Activated naive CD8-positive, alpha-beta T cell treated with anti-CD3 and anti-CD28 coated beads, Interleukin-2, amount 10 ng/mL, durations not matched to agents 7 days and 5 days (primary cell): ENCODE measurements at places on chromosomes 1 and 21. TPM values are rescaled to one million over a fixed set of nuclear protein-coding genes. Genes with fewer than 3 reads are reported as not detected.

GRCh38 chr1:177794376-177794991 is 175.4 kb downstream of the SEC16B start:
- no peak for DNase-seq

DNA sequence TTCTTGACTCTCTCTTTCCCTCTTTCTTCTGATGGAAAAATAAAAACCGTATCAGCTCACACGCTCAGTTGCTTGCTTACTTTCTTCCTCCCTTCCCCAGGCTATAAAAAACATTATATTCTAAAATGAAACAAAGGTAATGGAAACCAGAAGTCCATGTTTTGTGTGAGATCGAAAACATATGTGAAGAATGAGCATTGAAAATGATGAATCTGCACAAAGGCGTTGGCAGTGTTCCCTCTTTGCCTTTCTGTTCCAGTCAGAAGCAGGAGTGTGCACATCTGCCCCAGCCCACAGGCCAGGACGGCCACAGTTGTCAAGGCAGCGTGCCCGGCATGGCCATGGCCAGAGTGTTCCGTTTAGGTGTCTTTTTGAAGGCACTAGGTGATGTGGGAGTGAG is 185.3 kb upstream of the USP24 start:
- DNase-seq, result no peak

CAPN8 gene
- 0.28 TPM for total RNA-seq

GRCh38 chr1:25844536-25845337 is 14.5 kb downstream of the AUNIP start:
- DNase-seq, result no peak

DNA sequence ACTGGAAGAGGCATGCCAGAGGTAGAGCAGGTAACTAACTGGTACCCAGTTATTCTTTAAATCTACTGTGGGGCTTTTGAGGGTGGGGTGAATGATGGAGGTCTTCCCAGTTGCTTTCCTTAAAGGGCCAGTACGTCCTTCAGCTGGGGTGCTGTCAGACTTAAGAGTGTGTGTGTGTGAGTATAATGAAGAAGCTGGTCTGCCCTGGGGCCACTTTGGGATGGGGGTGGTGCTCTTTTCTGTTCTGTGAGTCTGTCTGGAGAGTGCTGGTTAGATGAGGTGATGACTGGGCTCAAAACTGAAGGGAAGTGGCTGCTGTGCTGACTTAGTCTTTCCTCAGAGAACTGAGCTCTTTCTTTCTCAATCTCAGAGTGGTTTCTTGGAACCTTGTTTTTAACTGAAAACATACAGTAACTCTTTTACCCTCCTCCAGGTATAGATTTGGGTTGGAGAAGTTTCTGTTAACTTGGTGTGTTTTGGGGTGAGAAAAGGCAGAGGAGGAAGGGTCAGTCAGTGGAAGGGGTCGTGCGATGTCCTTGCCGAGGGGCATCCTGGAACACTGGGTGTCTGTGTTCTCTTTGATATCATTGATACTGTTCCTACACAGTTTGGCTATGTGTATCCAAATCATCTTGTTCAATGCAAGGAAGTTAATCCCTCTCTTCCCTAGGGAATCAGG is 746 bp downstream of the MACF1 start:
- DNase-seq, result peak; percentile 56

LAPTM5 gene
- 474 TPM for total RNA-seq

DNA sequence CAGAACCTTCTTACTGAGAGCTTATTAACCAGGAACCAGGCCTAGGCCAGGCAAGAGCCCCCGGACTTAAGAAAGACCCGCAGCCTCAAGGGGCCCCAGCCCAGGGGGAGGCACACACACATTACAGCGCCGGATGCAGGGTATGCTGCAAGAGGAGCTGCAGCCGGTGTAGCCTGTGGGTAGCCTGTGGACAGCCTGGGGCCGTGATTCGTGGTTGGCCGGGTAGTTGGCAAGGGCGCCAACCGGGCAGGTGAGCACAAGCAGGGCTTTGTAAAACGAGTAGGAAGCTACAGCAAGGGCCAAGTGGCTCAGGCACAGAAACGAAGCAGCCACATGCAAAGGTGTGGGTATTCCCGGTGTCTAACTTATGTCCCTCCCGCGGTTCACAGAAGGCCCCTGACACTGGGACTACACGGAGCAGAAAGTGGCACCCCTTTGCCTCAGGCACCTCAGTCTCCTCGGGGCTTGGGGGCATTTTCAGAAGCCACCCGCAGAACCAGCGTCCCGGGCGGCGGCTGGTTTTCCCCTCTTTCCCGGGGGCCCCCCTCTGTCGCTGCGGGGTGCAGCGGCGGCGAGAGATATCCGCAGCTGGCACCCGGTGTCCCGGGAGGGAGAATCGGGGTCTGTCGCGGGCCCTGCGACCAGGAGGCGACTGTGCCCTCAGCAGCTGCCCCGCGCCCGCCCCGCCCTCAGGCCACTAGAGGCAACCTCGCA is 40.8 kb downstream of the KIAA1614 start:
- no peak for DNase-seq

GRCh38 chr1:93029317-93029716 is 49.8 kb upstream of the MTF2 start:
- DNase-seq, result no peak

DNA sequence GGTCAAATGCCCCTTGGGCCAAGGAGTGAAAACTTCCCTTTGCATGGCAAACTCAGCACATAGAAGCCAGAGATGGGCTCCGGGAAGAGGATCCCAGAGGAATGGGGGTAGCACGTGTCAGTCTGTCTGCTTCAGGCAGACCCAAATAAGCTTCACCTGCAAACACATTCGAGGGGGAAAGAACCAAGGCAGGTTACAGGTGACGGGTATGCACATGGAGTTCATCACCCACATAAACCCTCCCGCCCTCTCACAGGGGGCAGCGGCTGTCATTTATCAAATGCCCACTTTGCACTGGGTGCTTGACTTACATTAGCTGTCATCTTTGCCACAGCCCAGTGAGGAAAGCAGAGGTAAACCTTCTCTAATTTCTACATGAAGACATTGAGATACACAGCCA is 73.0 kb upstream of the TLR5 start:
- no peak for DNase-seq

DNAJC6 gene
- total RNA-seq, result 3.3 TPM

DNA sequence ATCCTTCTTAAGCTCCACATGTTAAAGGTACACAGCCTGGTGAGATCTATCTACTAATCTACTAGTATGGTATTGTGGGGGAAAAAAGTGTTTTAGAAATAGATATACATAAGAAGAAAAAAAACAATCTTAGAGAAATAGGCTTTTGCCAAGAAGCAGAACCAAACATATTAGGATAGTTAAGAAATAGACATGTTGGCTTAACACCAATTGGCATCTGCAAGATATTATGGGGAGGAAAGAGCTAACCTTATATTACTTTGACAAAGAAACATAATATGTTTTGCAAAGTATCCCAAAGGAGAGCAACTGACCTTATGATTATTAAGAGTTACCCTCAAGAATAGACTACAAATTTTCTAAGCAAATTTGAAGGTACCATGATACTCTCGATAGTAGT is 202.9 kb downstream of the BRINP3 start:
- no peak for DNase-seq

- peak; percentile 72 for DNase-seq
These were observed 5.6 kb downstream of the SH3BGRL3 start for GRCh38 chr1:26285366-26286063.

ZBED6 gene
- 20.7 TPM for total RNA-seq

DNA sequence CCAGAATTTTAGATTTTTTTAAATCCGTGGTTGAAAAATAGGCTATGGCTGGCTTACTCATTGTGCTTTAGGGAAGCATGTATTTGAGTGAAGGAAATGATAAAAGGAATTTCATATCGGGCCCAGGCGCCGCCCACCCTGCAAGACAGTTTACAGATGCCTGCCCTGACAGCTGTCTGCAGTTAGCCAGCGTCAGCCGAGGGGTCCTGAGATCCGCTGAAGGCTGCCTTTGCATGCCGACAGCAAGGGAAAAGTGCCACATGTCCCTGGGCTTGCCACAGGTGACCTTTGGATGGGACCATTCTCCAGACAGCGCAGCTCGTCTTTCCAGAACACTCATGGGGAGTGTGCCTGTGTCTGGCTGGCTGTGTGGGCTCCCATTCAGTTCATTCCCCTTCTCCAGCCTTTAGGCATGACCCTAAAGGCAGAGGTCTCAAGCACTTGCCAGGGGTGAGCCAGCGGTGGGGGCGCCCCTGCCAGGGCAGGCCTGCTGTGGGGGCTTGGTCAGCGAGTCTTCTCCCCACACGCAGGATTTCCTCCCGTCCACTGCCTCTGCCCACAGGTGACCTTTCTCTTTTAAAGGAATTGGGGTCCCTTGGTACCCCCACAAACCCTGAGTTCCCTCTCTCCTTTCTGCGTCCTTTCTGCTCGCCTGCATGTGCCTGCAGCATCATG is 46.1 kb upstream of the TRAPPC10 start:
- no peak for DNase-seq

DNA sequence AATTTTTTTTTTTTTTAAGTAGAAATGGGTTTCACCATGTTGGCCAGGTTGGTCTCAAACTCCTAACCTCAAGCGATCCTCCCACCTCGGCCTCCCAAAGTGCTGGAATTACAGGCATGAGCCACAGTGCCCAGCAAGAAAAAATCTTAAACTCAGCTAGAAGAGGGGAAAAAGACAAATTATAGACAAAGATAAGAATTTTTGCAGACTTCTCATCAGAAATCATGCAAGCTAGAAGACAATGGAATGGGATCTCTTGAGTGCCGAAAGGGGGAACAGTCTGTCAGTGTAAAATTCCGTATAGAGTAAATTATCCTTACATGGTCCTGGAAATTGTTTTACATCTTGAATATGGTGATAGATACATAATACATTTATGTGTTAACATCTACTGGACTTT is 294.4 kb downstream of the CAMTA1 start:
- DNase-seq, result no peak

DNA sequence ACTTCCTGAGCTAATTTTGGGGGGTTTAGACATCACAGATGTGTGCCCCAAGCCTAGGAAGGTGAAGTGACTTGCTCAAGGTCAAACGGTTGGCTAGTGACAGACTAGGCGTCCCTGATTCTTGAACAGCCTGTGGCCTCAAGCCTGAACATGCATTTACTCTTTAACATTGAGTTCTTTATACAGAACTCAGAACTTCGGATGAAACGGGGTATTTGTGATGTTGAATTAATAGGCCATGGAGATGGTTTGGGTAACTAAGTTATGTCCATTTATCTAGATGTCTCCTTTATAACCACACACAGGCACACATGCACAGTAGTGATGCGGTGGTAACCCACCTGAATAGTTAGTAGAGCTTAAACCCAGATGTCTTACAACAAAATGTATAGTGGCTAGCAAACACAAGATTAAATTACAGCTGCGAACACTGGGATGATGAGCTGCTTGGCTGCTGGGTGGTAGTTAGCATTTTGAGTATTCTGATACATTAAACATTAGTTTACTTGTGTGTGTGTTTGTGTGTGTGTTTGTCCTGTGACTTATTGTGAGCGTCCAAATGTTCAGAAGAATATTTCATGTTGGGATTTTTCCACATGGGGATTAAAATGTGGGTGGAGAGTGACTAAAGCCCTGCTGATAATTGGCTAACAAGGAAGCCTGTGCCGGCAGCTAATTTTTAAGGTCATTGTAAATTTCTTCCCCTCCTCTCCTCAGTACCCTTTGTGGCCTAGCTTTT is 2.3 kb downstream of the ATP1A1 start:
- no peak for DNase-seq

- no peak for DNase-seq
These were observed 442 bp upstream of the RUSC1 start for GRCh38 chr1:155320252-155320651.

- DNase-seq, result no peak
These were observed 410.6 kb downstream of the NTNG1 start for GRCh38 chr1:107551456-107551855.
